NCI-H748 treated with DMSO at 0.1 percent for 48 hours (cell line): ENCODE measurements at places on chromosomes 1 and 21.

DNA sequence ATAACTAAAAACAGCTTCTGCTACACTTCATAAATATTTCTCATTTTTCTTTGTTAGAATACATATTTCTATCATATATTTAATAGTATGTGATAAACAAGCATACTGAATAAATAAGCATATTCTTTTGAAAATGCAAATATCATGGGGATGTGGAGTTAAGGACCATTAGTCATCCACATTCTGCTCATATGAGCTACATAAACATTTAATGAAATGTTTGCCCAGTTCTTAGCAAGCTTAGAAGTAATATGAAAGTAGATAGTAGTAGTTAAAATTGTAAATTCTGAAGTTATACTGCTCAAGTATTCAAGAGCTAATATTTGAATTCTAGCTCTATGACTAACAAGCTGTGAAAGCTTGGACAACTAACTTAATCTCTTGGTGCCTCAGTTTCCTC lies 10.1 kb upstream of the GORAB start:
- DNase-seq, result no peak

GRCh38 chr1:33560680-33561079 lies 88.2 kb downstream of the ZSCAN20 start:
- DNase-seq, result no peak

DNA sequence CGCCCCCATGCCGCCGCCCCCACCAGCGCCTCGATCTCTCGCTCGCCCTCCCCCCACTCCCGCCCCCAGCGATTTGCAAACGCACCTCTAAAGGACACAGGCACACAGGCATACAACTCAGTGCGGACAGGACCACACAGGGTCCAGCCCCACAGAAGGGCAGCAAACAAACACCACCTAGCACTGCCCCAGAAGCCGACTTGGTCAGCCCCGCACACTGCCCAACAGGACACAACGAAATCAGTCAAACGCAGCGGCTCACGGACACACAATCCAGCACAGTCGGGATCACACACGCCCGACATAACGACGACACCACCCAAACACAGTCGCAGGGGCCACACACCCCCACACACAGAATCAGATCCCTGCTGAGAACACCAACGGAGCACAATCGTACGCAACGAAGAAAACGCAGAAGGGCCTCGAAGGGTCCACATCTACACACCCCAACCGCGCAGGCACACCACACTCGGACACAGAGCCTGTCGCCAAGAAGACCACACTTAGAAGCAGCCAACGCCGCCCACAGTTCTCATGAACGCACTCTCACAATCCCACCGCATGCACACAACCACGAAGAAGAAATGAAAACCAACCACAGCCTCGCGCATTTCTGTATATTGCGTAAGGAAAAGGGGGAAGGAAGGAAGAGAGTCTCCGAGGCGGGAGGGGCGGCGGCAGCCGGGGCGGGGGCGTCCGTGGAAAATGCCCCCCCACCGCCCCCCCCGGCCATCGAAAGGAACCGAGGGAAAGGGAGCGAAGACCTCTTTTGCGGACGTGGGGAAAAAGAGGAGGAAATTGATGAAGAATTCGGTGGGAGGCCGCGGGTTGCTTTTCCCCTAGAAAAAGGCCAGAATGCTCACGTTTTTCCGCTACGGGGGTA lies 481 bp downstream of the TAL1 start:
- no peak for DNase-seq

- no peak for DNase-seq
Observed at GRCh38 chr1:79845936-79846335, 839.4 kb upstream of the ADGRL4 start.

DNA sequence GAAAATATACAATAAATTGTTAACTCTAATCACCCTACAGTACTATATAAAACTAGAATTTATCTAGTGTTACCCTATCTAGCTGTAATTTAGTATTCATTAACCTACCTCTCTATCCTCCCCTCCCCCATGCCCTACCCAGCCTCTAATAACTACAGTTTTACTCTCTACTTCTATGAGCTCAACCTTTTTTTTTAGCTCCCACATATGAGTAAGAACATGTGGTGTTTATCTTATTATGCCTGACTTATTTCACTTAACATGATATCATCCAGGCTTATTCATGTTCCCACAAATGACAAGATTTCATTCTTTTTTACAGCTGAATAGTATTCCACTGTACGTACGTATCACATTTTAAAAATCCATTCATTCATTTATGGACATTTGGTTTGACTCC lies 46.0 kb upstream of the WARS2 start:
- no peak for DNase-seq

DNA sequence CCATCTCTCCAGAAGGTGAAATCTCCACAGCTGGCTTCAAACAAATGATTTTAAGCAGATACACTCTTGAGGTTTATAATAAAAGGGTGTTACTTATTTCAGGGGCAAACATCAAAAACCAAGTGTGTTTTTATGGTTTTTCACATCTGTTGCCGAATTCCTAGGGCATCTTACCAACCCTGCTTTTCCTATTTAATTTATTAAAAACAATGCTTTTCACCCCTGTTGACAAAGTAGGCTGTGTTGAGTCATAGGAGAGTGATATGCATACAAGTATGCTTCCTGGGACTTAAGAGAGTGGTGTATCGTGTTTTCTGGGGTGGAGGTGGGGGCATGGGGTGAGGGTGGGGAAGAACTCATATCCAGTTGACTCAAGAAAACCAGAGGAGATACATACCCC lies 29.3 kb upstream of the IL20 start:
- DNase-seq, result no peak

DNA sequence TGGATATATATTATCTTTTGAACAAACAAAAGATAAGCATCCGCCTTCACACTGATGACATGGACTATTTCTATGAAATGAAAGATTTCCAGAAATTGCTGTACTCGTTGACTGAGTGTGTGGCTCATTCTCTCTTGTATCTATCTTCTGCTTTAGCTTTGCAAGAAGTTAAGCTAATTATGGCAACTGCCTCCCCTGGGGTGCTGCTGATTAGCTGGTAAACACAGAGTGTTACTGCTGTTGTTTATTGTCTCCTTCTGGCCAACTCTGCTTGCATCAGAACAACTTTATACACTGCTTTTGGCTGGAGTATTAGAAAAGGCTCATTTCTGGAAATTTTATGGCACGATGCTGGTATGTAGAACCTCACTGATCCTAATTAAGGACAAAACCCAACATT lies 95.6 kb upstream of the SNX7 start:
- no peak for DNase-seq

DNA sequence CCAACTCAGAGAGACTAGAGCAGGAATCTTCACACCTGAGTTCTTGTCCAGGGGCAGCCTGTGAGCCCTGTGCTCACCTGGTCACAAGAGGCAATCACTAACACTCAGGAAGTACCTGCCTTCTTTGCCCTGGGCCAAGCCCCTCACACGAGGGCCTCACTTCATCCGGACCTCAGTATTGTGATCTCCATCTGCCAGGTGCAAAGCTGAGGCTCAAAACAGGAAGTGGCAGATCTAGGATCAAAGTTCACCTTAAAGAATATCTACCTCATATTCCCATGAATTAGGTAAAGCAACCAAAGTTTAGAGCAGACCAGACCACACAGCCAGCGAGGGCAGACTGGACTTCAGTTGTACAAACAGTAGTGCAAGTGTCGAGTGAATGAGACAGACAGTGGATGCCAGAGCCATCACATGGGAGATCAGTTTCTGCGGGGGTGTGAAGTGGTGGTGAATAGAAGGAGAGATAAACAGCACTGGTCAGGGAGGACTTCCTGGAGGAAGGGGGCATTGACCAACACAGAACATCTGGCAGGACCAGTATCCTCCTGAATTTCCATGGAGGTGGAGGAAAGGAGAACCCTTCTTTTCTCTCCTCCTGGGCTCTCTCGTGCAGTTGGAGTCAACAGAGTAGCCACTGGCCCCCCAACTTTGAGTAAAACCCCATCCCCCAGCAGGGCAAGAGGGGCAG lies 116.6 kb upstream of the ZBTB40 start:
- DNase-seq, result no peak

DNA sequence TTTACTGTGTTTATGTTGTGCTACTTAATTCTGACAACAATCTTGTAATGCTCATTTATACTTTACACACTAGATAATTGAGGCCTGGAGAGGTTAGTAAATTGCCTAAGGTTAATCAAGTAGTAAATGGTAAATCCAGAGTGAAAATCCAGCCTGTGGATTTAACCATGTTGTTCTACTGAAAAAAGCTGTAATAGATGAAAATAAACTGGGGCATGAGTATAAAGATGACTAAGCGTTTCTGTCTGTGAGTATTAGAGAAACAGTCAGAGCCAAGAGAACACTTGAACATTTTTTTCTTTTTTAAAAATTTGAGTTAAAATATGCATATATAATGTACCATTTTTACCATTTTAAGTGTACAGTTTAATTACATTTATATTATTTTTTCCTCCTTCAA lies 47.9 kb upstream of the LEPR start:
- DNase-seq, result no peak

DNA sequence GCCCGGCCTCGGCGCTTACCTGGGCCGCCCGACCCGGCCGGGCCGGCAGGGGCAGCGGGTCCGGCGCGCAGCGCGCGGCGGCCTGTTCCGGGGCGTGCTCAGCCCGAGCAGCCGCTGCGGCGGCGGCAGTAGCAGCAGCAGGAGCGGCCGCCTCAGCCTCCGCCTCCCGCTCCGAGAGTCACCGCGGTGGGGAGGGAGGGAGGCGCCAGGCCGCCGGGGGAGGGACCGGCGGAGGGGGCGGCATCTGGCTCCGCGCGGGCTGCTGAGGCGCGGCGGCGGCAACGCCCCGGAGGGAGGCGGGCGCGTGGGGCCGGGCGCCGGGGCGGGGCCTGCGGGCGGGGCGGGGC lies at the start of gene CTNNBIP1:
CTNNBIP1 (minus strand) TSS at position 194 of the 347 bp plus-strand sequence. CDS start 38,205 bp downstream, outside the sequence.
- DNase-seq, result peak; percentile 78

DNA sequence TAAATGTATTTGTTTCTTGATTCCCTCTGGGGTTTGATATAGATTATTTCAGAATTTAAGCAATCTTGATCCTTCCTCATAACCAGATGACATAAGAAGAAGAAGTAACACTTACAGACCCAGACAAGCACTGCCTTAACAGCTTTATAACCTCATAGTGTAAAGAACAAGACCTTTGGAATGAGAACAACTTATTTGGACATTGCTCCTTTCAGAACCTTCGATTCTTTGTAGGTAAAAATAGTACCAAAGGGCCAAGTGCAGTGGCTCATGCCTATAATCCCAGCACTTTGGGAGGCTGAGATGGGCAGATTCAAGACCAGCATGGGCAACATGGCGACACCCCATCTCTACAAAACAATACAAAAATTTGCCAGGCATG lies 15.0 kb downstream of the TM2D1 start:
- no peak for DNase-seq

DNA sequence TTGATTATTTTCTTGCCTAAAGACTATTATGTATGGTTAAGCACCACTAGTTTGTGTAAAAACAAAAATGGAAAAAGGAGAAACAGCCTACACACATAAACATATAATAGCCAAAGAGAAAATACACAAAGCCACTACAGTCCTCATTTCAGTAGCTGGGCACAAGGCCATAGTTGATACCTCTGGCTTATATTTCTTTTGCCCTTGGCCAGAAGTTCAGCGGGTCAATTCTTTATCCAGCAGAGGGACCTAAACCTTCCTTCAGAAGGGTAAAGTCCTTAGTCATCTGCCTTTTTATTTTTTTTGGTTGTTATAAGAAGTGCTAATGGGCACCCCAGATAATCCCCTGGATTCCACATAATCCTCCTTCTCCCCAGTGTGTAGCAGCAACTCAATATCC lies 134.1 kb downstream of the PIGK start:
- no peak for DNase-seq

DNA sequence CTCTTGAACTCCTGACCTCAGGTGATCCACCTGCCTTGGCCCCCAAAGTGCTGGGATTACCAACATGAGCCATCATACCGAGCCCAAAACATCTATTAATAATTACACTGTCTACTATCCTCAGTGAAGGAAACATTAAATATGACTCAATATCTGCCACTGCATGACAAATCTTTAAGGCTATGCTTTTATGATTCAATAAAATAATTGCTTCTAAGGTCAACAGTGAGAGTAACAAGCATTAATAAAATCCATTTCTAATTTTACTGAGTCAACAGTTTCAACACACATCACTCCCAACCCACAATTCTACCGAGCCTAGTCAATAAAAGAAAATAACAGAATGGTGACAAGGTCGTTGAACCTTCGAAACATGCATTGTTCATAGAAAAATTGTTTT lies 125.5 kb upstream of the CHRM3 start:
- no peak for DNase-seq

DNA sequence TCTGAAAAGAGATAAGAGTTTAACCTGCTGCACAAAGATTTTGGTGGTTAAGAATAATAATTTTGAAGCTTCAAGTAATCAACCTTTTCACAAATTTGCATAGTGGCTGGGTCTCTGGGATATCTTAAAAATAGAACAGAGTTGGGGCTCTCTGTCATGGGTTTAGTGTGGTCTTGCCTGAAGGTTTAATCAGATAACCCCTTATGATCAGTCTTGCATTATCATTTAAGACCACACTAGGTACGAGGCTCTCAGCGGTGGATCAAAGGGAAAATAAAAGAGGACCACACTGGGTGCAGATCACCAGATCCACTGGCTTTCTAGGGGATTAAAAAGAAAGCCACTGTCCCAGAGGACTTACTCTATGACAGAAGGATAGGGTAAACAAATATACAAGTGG lies 19.5 kb downstream of the LRRC8C start:
- DNase-seq, result no peak

- no peak for DNase-seq
Observed at GRCh38 chr1:20710469-20711284, 7.1 kb downstream of the KIF17 start.

DNA sequence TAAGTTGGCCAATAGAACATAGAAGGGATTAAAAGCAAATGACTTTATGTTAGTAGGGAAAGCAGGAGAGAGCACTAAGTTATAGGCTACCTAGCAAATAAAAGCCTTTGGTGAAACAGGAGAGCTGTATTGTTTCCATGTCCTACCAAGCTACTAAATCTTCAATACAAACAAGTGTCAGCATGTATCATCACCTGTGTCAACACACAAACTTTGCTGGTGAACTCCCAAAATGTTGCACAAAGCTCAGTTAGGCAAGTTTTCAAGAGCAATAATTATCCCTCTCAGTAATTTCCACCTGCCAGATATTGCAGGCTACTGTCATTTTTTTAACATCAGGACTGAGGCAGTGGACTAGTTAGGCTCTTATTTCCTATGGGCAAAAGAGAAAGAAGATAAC lies 77.7 kb upstream of the ADAM30 start:
- DNase-seq, result peak; percentile 53
